ENCODE measurements at places on chromosomes 5 and 9.

DNA sequence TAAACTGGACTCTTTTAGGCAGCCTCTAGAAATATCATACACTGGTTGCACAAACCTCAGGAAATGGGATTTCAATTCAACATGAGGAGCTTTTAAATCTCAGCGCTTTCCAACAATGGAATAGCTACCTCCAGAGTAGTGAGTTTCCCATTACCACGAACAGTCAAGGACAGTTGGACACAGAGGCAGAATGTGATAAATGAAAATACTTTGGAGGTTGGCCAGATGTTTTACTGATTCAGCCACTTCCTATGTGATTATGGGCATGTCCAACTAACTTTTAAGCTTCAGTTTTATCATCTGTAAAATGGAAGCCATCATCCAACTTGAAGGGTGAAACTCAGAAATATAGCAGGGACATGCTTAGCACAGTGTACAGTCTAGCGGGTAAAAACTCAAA lies 2.1 kb downstream of the FBXW2 start:
- no peak for DNase-seq

DNA sequence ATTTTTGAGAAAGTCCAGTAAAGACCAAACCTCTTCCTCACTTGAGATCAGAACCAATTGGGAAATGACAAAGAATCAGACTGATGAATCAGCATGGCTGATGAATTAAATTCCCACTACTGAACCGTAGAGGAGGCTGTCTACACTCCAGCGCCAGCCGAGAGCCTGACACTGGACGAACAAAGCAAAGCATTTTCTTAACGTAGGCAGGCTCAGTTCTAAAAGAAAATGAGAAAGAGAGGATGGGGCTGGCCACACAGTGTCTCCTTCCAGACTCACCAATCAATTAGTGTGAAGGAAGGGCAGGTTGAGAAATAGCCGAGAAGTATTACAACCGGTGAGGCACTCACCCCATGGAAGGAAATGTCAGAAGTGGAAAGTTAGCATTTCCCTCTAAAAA lies 49.4 kb downstream of the ITGA1 start:
- no peak for DNase-seq

- no peak for DNase-seq
Measured at GRCh38 chr5:27769748-27770402, 731.5 kb upstream of the CDH9 start.

DNA sequence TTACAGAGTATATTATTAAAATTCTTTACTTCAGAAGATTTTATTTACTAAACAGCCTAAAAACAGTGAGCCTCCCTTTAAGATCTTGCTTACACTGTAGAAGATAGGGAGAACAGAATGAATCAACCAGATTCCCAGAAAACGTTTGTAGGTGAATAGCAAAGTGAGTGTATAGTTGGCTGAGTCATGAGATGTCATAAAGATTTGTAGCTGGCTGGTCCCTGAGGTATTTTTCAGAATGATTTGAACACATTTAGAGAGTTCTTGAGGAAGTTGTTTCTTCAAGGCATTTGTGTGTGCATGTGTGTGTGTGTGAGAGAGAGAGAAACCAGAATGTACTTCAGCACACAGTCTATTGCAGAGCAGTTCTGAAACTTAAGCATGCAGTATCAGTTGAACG lies 159.4 kb upstream of the PRR16 start:
- no peak for DNase-seq

- DNase-seq: no peak
Measured at GRCh38 chr5:73540192-73540591, 25.2 kb downstream of the ANKRA2 start.

DNA sequence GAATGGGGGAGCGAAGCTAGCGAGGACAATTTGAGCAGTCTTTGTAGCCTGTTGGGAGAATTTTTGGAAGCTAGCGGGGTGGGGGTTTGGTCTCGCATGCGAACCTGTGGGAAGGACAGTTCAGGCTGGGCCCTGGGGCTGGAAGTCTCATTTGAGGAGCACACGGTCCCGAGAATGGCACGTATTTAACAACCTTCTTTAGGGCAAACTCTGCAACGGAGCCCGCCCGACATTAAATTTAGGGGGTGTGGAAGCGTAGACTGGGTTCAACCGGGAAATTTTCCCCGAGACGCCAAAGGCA lies 35.2 kb upstream of the NFIB start:
- no peak for DNase-seq

DNA sequence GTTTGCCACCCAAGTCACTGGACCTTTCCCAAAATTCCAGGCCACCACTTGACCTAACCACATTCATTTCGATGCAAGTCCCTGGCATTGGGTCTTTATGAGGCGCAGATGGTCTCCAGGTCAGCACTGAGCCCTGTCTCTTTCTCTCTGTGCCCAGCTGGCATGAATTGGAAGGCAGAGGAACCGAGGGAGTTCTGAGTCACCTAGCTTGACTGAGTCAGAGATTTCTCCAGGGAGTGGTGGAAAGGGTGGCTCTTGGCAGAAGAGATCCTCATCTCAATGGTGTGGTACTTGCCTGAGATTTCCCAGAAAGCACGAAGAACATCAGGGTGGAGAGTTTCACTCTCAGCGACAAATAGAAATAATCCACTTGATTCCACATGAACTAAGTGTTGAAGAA lies 43.8 kb downstream of the WDR36 start:
- no peak for DNase-seq

- DNase-seq: no peak
Measured at GRCh38 chr5:175617447-175617846, 40.4 kb upstream of the HRH2 start.

- no peak for DNase-seq
Measured at GRCh38 chr9:130268521-130269211, 3.1 kb downstream of the HMCN2 start.

DNA sequence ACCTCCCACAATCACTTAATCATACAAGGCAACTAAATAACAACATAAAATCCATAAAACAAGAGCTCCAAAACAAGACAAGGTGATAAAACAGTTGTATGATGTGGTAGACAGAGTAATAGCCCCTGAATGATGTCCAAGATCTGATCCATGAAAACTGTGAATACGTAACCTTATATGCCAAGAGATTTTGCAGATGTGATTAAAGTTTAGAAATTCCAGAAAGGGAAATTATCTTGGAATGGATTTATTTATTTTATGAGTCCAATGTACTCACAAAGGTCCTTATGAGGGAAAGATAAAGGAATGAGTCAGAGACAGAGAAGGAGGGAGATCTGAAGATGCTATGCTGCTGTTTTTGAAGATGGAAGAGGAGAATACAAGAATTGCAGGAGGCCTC lies 1775.7 kb upstream of the C9orf72 start:
- DNase-seq: no peak

DNA sequence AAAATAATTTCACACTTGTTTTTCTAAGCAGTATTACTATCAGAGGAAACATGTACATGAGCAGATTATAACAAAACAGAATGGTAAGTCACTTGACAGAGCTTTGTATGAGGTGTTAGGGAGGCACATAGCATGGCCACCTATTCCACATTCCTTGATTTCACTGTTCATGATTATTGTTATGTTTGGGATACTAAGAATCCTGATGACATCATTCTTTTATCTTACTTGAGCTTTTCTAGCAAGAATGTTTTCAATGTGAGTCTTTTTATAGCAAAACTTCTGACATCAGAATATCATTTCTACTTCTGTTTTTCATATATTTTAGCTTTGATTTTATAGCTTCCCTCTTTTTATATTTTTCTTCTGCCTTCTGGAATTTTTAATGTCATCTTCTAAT lies 208.2 kb downstream of the DMRTA1 start:
- no peak for DNase-seq

GRCh38 chr5:62720031-62720441 lies 141.4 kb downstream of the LRRC70 start:
- no peak for DNase-seq

GRCh38 chr5:10828241-10828640 lies 67.2 kb upstream of the DAP start:
- DNase-seq: no peak

GRCh38 chr5:1004461-1005248 lies 3.9 kb upstream of the NKD2 start:
- DNase-seq: peak; percentile 52

DNA sequence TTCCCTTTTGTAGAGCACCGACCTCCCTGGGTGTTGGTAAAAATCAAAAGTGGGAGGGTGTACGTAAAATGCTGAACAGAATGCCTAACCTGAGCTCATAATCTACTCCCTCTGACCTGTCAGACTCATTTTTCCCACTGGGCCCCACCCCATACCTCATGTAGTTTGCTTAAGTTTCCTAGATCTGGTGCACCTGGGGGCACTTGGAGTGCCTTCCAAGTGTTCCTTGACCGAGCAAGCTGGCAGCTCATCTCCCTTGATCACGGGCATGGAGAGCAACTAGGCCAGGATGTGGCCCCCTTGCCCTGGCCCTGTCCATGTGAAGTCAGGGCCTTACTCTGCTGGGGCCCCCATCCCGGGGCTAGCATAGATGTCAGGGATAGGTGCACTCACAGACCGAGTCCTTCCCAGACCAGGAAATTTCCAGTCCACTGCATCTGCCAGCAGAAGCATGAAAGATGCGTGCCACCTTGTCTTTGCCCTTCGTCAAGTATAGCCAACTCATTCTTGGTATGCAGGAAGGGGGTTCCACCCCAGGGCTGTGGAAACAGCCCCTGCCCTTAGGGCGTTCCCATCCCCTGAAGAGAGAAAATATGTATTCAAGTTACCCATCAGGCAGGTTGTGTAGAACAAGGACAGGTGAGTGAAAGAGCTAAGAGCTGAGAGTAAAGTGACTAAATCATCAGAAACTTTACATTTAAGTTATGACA lies 41.9 kb downstream of the SLC22A5 start:
- DNase-seq: no peak

GRCh38 chr5:61231813-61232212 lies 69.5 kb upstream of the SMIM15 start:
- no peak for DNase-seq

GRCh38 chr5:167593329-167594060 lies 698.0 kb upstream of the WWC1 start:
- no peak for DNase-seq

- DNase-seq: no peak
Measured at GRCh38 chr9:97628668-97629067, 4.5 kb downstream of the TSTD2 start.

DNA sequence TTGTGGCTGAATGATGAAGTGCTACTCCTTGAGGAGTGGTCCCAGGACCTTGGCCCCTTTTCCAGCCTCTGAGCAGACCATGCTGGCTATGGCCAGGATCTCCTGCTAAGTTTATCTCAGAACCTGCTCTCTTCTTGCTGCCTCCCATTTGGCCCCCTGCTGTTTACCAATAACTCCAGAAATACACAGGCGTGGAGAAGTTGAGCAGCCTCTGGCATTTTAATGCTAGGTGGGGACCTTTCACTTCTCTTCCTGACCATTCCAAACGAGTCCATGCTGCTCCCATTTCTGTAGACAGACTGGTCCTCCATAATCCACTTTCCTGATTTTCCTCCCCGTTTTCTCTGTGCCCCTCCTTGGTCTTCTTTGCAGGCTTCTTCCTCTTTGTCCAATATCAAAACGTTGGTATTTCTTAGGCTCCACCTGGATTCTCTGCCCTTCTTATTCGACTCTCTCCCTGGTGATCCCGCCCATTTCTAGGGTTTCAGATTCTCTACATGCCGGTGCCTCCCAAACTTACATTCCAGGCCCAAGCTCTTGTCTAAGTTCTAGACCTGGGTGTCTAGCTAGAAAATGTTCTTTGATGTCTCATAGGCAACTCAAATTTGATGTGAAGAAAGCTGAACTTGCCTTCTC lies 33.4 kb upstream of the TNFAIP8 start:
- DNase-seq: no peak

DNA sequence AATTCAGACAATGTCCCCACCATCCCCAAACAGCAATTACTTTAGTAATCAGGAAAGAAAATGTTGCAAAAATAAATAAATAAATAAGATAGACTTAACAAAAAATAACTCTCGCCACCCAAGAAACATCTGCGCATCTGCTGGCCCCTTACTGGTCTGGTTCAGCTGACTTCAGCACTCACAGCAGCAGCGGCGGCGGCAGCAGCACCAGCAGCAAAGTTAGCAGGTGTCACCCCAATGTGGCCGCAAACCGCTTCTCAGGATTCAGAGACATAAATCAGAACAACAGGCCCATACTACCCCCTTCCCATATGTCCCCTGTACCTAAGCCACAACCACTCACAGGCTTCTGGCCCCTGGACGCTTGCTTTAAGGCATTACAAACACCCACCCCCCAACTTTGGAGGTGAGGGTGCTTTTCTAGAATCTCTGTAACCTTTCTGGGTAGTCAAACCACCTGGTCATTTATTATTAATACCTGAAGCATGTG lies 593.0 kb downstream of the BNC2 start:
- no peak for DNase-seq

DNA sequence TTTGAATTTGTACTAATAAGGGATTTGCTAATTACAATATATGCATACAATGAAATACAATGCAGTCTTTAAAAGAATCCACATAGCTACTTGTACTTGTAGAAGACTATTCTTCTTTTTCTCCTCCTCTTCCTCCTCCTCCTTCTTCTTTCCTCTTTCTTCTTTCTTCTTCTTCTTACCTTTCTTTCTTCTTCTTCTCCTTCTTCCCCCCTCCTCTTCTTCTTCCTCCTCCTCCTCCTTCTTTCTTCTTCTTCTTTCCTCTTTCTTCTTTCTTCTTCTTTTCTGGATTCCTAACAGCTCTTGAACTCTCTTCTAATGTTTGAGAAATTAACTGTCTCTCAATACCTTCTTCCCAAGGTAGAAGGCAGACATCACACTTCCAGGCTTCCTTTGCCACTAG lies 29.3 kb upstream of the FSTL4 start:
- DNase-seq: no peak

DNA sequence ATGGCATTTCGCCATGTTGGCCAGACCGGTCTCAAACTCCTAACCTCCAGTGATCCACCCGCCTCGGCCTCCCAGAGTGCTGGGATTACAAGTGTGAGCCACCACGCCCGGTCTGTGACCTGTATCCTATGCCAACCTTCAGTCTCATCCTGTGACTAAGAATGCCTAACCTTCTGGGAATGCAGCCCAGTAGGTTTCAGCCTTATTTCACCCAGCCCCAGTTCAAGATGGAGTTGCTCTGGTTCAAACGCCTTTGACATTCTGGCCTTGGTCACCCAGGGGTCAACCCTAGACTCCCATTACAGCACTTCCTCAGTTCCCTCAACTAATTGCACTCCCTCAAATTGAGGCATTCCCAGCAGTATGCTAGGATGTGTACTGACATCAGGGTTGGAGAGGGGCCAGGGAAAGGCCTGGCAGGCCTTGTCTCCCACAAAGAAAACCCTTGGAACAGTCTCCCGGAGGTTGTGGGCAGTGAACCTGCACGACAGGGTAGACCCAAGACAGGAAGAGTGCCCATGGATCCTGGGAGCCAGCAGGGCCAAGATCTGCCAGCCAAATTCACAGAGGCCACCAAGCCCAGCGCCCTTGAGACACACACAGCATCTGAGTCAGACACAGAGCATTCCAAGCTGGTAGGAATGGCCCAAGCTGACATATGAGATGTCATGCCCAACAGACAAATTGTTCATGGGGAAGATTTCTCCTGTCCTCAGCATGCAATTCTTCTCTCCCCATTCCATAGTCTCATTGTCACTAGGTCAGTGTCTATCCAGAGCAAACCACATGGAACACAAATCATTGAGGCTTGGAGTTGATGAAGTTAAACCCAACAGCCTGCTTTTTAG lies 24.9 kb upstream of the SMU1 start:
- no peak for DNase-seq

Data from stimulated activated CD4-positive, alpha-beta T cell treated with anti-CD3 and anti-CD28 coated beads, Interleukin-12 subunit alpha, Interleukin-12 subunit beta, amount 100 ng/mL, for 4 hours (primary cell).